Calu3 (cell line): ENCODE measurements at places on chromosomes 16 and 17.
A peak's percentile ranks its signal among the peaks of the same experiment; 100 is the strongest.

GRCh38 chr17:17702449-17703139, 21.3 kb downstream of the RAI1 start:
- DNase-seq, result no peak

DNA sequence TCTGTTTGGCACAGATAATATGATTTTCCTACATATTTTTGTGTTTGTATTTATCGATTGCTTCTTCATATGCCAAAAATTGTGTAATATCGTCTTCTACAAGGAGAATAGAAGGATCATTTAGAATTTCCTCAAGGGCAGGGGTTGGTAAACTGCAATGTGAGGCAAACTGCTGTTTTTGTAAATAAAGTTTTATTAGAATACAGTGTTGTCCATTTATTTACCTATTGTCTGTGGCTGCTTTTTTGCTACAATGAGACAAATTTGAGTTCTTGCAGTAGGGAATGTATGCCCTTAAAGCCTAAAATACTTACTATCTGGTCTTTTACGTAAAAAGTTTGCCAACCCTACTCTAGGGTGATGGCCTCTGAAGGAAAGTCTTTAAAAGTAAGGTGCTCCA, 509.5 kb downstream of the TMEM114 start:
- DNase-seq, result no peak

GRCh38 chr17:77329741-77330531, 189.2 kb downstream of the SEC14L1 start:
- DNase-seq, result no peak

DNA sequence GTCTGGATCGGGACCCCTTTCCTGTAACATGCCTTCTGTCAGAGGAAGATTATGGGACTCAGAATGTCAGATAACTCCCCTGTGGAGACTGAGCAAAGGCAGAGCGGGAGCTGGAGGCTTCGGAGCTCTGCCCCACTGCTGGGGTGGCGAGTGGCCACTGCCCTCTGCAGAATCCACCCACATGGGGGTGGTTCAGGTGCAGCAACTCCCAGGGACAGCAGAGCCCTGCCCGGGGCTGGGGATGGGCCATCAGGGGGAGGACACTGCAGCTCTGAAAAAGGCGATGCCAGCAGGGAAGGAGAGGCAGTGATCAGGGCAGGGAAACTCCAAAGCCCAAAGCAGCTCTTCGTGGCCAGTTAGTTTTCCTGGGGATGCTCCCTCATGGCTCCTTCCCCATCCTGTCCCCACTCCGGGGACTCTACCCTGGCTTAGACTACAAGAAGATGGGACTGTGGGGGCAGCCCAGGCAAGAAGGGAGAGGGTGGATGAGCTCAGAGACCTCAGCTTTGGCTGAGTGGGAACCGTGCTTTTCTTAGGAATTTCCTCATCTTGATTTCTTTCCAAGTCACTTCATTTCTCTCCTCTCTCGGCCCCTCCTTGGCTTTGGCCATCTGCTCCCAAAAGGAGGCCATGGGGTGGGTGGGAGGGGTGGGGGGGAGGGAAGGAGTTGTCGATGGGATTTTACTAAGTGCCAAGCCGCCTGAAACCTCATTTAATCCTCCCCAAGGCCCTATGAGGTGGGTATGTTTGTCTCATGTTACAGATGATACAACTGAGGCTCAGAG, 4.0 kb downstream of the CA4 start:
- DNase-seq, result no peak

- DNase-seq, result no peak
Measured at GRCh38 chr16:11012841-11013240, 68.5 kb downstream of the CLEC16A start.

GRCh38 chr17:71980171-71980570, 140.6 kb upstream of the SOX9 start:
- no peak for DNase-seq

DNA sequence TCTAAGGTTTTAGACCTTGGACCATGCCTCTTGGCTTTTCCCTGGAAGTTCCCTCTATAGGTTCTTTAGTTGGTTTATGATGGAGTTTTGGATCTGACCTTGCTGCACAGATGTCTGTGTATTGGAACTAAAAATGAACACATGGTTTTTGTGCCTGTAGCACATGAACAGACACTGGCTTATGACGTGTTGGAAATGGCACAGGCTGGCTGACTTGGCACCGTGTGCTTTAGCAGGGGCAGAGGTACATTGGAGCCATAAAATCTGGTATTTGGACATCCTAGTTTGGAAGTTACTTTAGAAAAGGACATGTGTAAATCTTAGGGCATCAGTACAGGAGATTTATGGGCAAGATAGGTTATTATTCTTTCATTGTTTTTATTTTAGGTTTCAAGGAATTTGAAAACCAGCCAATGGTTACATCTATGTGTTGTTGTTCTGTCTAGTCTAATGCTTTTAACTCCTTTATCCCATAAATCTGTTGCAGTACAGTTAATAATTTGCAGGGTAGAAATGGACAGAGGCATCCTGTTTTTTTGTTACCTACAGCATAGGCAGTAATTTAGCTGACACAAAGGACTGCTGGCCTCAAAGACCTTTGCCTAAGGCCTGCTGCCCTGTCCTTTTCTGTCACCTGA, 6.0 kb downstream of the SOCS7 start:
- DNase-seq, result no peak

- no peak for DNase-seq
Measured at GRCh38 chr17:52947418-52947817, 788.9 kb upstream of the CA10 start.

DNA sequence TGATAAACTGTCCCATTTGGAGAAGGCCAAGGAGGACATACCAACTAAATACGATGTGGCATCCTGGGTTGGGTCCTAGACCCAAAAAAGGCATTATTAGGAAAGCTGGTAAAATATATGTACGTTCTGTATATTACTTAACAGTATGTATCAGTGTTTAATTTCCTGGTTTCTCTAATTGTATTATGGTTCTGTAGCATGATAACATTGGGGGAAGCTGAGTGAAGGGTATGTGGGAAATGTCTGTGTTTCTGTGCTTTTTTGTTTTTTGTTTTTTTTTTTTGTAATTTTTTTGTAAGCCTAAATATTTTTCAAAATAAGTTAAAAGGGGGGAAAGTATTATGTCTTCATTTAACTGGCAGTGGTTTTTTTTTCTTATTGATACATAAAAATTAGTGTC, 21.5 kb upstream of the NDRG4 start:
- DNase-seq, result no peak

GRCh38 chr17:4232168-4232813, 31.5 kb downstream of the ANKFY1 start:
- no peak for DNase-seq

DNA sequence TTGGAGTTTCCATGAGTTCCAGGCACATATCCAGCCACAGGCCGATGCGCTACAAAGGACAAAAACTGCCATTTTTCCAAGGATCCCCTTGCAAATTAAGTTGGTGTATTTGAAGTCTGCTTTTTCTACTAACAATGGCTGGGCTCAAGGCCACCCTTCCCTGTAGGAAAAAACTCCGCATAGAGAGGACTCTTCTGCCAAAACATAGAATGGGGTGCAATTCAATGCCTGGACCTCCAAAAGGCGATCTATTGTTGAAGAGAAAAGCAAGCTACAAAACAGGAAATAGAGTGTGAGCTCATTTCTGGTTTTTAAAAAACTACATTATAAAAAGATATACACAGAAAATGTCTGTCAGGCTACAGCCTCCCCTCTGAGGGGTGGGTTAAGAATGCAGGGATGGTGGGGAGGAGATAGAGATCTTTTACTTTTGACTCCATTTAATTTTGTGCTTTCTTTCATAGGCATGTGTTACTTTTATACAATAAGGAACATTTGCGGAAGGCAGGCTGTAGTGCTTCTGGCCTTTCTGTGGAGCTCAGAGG, 22.9 kb upstream of the PRSS54 start:
- no peak for DNase-seq

- DNase-seq, result no peak
Measured at GRCh38 chr16:53599548-53599947, 96.5 kb upstream of the AKTIP start.

GRCh38 chr16:84329843-84330684, 35.4 kb downstream of the WFDC1 start:
- DNase-seq, result no peak

GRCh38 chr17:17677299-17678040, 3.8 kb upstream of the RAI1 start:
- no peak for DNase-seq

GRCh38 chr16:74987027-74987681, 2.2 kb upstream of the WDR59 start:
- no peak for DNase-seq

- no peak for DNase-seq
Measured at GRCh38 chr17:378068-378467, 25.5 kb upstream of the RPH3AL start.

DNA sequence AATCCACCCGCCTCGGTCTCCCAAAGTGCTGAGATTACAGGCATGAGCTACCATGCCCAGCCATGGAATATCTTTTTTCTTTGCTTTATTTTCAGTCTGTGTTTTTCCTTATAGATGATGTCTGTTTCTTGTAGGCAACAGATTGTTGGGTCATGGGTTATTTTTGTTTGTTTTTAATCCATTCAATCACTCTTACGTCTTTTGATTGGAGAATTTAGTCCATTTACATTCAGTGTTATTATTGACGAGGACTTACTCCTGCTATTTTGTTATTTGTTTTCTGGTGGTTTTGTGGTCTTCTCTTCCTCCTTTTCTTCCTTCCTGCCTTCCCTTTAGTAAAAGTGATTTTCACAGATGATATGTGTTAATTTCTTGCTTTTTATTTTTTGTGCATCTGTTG, 55.9 kb downstream of the OMG start:
- no peak for DNase-seq

DNA sequence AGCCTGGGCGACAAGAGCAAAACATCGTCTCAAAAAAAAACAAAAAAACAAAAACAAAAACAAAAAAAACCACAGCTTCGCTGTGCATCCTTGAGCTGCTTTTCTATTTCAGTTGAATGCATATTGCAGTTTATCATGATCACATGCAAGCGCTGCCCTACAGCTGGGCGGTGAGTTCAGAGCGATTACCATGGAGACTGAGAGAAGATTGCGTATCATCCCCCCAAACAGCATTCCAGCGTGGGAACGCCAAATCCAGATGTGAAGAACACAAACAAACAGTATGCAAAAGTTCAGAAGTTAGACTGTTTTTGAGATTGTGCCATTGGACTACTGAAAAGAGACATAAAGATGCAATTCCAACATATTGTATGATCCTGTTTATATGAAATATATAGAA, 15.1 kb upstream of the SLC52A1 start:
- no peak for DNase-seq

GRCh38 chr16:67857547-67858233, 10.2 kb upstream of the CENPT start:
- DNase-seq, result peak; percentile 91

DNA sequence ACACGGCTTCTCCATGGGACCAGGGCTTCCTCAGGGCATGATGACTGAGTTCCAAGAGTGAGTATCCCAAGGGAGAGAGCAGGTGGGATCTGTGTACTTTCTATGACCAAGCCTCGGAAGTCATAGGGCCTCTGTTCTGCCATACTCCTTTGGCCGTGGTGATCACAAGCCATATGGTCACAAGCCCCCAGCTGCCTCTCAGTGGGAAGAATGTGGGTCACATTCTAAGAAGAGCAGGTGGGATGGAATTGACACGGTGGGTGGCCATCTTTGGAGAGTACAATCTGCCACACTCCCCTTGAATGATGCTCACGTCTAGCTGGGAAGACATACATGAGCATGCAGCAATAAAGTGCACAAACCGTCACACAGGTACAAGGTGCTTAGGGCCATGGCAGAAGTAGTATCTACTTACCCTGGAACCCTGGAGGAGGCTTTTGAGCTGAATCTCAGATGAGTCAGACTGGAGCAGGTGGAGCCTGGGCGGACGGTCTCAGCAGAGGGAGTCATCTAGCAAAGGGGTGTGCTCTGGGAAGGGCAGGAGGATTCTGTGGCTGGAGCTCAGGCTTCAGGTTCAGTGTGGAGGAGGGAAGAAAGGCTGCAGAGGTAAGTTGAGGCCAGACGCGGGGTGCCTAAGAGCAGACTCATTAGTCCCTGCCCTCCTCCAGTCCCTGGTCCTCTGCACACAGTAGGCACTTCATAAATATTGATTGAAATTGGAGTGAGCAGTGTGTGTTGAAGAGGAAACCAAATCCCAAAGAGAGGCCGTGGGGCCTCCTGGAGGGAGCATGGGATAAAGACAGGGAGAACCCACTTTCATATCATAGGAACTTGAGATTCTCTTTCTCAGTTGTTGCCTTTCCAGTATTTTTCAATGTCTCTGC, 26.6 kb downstream of the GOSR2 start:
- no peak for DNase-seq

DNA sequence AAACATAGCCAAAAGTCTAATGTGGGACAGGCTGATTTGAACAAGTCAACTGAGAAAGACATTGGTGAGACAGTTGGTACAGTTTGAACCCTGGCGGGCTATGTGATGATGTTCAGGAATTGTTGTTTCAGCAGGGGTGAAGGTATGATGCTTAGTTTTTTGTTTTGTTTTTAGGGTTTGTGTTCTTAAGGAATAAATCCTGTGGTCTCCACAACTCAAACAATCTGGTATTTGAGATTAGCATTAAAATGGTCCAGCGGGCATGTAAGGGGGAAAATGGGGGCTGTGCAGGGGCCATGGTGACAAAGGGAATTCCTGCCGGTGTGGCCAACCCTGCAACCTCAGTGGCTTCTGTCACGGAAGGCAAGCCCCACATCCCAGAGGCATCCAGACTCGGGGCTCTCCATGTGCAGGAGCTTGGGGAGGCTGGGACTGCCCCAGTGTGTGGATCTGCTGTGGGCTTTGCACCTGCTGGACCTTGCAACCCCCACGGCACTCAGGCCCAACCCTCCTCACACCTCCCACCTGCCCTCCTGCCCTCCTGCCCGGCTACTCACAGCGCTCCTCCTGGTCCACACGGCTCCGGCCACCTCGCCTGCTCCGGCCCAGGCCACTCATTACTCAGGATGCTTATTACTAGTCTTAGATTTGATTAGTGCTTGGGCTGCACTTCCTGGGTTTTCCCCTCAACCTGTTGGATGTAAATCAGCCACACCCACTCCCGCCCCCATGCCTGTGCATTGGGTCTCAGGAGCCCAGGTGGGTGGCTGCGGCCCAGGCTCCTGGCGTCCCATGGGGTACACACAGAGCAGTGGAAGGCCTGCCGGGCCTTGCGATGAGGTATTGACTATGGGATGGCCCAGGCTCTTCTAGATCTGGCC, at the start of gene TNFRSF13B:
TNFRSF13B (minus strand) TSS at position 661 of the 881 bp plus-strand sequence; CDS start at position 618, 43 bp downstream.
- no peak for DNase-seq

DNA sequence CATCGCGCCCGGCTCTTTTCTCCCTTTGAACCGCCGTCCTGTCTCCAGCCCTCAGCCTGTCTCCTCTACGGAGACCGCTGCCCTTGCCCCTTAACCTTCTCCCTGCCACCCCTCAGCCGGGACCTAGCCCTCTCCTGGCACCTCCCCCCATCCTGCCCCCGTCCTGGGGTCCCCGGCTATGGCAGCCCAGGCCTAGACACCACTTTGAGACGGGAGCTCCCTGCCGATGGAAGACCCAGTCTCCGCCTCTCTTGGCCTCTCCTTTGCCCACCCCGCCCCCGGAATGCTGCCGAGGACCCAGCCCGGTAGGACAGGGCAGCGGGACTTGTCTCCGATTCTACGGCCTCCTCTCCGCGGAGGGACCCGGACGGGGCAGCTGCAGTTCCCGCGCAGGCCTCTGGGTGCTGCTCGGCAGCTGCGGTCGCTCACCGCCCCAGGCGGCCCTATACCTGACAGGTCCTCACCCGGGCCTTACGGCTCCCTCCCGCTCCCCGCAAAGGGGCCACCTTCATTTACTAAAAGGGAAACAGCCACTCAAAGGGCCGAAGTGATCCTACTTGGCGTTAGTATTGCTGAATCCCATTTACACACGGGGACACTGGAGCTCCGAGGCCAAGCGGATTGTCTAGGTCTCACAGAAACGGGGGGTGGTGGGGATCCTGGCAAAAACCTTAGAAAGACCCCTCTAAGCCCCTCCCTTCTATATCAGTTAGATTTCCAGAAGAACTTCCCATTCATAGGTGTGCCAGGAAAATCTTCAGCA, 32.6 kb upstream of the TAC4 start:
- peak; percentile 95 for DNase-seq
